ENCODE measurements at places on chromosomes 4 and X. TPM values are rescaled to one million over a fixed set of nuclear protein-coding genes. Genes with fewer than 3 reads are reported as not detected.

Gene FNIP2
- total RNA-seq = 17.3 TPM

- no peak overlapping the region for H3K4me3 ChIP-seq
- H3K27me3 ChIP-seq = no peaks in the 10 kb centered on the region
- DNase-seq = no peak
- H3K36me3 ChIP-seq = peaks cover 8% of the 10 kb centered on the region
- no peaks in the 10 kb centered on the region for H3K4me1 ChIP-seq
Measured at GRCh38 chr4:88441696-88442095, 15.2 kb upstream of the HERC5 start.

DNA sequence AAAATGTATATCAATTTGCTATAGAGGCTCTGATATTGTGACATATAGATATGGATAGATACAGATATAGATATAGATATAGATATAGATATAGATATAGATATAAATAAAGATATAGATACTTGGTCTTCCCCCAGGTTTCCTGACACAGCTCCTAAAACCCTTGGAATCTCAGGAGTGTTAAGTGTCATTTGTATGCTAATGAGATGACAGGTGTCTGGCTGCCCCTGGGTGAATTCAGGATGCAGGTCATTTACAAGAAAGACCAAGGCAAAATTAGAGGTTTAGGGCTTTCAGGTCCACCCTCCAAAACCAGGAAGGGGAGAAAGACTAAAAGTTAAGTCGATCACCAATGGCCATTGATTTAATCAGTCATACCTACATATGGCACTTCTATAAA is 1034.8 kb downstream of the PDHA2 start:
- H3K27ac ChIP-seq = no peak overlapping the region
- H3K4me3 ChIP-seq = no peak overlapping the region
- H3K27me3 ChIP-seq = no peaks in the 10 kb centered on the region

GRCh38 chr4:144655491-144655890 is 9.5 kb downstream of the HHIP start:
- no peaks in the 10 kb centered on the region for H3K36me3 ChIP-seq
- no peak overlapping the region for H3K4me3 ChIP-seq
- H3K27me3 ChIP-seq = no peaks in the 10 kb centered on the region

Gene DGAT2L6
- total RNA-seq = not detected

Gene KLHL4
- total RNA-seq = not detected

Gene PFKFB1
- total RNA-seq = 0.62 TPM

DNA sequence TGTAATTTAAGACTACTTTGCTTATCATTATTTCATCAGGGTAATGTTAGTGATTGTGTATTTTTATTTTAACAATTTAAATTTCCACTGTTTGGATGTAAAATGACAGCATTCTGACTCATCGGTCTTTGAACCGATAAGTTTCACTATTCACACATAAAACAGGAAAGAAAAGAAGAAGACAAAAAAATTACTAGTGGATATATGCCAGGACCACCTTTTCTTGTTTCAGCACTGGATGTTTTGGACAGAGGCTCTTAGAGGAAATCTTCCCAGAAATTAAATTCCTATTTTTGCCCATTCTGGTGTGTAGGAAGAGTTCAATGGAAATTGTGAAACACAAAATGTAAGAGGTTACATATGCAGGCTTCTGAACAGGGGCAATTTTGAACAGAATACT is 57.4 kb downstream of the VEGFC start:
- H3K27ac ChIP-seq = no peak overlapping the region
- no peak for DNase-seq
- H3K27me3 ChIP-seq = no peaks in the 10 kb centered on the region
- H3K4me1 ChIP-seq = no peaks in the 10 kb centered on the region
- H3K4me3 ChIP-seq = no peak overlapping the region

DNA sequence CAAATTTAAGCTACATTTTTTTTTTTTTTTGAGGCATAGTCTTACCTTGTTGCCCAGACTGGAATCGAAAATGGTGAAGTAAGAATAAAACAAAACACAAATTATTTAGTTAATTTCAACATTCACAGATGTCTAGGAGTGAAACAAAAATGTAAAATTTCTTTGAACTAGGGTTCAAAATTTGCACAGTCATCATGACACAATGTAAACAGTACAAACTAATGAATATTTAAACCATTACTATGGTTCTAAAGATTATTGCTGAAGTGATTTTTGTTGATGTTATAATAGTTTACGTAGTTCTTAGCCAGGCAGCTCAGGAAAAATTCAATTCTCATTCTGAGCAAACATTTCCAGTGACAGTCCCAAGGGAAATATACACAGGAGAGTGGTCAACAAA is 633.1 kb downstream of the GRXCR1 start:
- no peaks in the 10 kb centered on the region for H3K27me3 ChIP-seq
- no peak overlapping the region for H3K4me3 ChIP-seq
- no peaks in the 10 kb centered on the region for H3K36me3 ChIP-seq
- no peaks in the 10 kb centered on the region for H3K4me1 ChIP-seq

Gene GAGE13
- not detected for total RNA-seq

- no peak overlapping the region for H3K4me3 ChIP-seq
- DNase-seq = no peak
- H3K27ac ChIP-seq = no peak overlapping the region
- H3K36me3 ChIP-seq = no peaks in the 10 kb centered on the region
- H3K4me1 ChIP-seq = no peaks in the 10 kb centered on the region
Measured at GRCh38 chr4:183342541-183343533, 20.6 kb upstream of the CLDN24 start.

Gene SHROOM4
- total RNA-seq = not detected

GRCh38 chr4:15295421-15296162 is 132.2 kb upstream of the C1QTNF7 start:
- no peaks in the 10 kb centered on the region for H3K27me3 ChIP-seq
- no peak for DNase-seq
- no peaks in the 10 kb centered on the region for H3K4me1 ChIP-seq
- H3K36me3 ChIP-seq = no peaks in the 10 kb centered on the region

DNA sequence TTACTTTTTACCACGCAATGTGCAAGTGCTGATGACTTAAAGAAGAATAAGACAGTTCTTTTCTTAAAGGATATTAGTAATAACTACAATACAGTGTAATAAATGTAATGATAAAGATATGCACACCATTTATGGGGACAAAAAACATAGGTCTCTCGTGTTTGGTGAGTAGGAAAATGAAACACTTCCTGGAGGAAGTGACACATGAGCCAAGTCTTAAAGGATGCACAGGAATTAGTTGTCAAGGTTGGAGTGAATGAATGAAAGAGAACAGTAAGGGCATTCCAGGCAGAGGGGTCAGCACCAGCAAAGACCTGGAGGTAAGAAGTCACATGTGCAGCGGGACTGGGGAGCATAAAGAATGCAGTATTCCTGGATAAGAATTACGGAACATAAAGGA is 112.7 kb downstream of the SH3RF1 start:
- no peaks in the 10 kb centered on the region for H3K4me1 ChIP-seq
- H3K36me3 ChIP-seq = no peaks in the 10 kb centered on the region
- no peaks in the 10 kb centered on the region for H3K27me3 ChIP-seq
- H3K4me3 ChIP-seq = no peak overlapping the region
- DNase-seq = no peak

DNA sequence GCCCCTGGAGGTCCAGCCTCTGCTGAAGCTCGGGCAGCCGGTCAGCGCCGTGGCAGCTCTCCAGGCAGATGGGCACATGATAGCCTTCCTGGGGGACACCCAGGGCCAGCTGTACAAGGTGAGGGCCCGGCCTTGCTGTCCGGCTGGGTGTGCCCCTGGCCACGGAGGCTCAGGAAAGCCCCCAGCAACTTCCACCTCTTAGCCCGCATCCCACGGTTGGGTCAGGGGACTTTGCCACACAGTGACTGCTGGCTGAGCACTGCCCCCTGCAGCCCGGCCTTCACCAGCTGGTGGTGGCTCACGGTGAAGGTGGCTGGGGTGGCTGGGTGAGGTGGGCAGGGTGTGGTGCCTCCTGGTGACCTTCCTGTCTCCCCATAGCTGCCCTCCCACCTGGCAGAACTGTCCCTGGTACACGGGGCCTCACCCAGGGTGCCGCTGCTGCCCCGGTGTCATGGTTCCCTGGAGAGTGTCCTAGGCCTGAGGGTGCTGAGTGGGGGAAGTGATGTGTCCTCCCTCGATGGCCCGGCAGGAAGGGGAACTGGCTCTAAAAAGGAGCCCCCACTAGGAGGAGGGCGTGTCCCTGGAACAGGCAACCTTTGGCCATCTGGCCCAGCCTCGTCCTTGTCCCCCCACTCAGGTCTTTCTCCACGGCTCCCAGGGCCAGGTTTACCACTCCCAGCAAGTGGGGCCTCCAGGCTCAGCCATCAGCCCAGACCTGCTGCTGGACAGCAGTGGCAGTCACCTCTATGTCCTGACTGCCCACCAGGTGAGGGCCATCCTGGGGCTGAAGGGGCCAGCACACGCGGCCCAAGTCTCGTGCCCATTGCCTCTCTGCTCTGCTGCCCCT is 4.5 kb downstream of the PLXNB3 start:
- no peaks in the 10 kb centered on the region for H3K36me3 ChIP-seq
- no peak for DNase-seq
- H3K4me1 ChIP-seq = no peaks in the 10 kb centered on the region
- no peak overlapping the region for H3K4me3 ChIP-seq
- H3K27me3 ChIP-seq = no peaks in the 10 kb centered on the region

DNA sequence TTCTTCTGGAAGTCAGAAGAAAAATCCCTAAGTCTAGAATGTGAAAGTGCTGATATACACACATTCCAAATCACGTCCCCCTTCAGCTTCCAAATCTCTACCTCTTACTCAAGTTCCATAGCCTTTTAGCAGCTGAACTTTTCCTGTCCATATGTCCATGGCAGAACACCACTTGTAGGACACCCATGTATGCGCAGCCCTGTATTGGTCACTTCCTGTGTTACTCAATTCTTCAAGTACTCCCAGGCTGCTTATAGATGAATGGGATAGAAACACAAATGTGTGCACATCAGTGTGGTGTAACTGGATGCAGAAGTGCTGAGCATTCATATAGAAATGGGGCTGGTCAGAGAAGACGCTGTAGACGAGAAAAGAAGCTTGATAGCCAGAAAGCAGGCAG is 18.8 kb downstream of the SRPX2 start:
- no peaks in the 10 kb centered on the region for H3K36me3 ChIP-seq
- no peak overlapping the region for H3K4me3 ChIP-seq
- no peaks in the 10 kb centered on the region for H3K4me1 ChIP-seq
- H3K27me3 ChIP-seq = no peaks in the 10 kb centered on the region

Gene GAR1
- total RNA-seq = 10.3 TPM

DNA sequence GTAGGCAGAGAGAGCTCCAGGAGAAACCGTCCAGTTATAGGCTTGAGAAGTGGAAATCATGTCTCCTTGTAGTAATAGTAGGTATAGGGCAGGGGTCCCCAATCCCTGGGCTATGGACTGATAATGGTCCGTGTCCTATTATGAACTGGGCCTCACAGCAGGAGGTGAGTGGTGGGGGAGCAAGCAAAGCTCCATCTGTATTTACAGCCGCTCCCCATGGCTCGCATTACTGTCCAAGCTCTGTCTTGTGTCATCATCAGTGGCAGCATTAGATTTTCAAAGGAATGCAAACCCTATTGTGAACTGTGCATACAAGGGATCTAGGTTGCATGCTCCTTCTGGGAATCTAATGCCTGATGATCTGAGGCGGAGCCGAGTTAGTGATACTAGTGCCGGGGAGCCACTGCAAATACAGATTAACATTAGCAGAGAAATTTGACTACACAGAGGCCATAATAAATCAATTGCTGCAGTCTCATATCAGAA is 67.6 kb downstream of the MRPL1 start:
- no peak overlapping the region for H3K27ac ChIP-seq
- peaks cover 26% of the 10 kb centered on the region for H3K36me3 ChIP-seq
- no peak for DNase-seq
- no peak overlapping the region for H3K4me3 ChIP-seq
- no peaks in the 10 kb centered on the region for H3K27me3 ChIP-seq

DNA sequence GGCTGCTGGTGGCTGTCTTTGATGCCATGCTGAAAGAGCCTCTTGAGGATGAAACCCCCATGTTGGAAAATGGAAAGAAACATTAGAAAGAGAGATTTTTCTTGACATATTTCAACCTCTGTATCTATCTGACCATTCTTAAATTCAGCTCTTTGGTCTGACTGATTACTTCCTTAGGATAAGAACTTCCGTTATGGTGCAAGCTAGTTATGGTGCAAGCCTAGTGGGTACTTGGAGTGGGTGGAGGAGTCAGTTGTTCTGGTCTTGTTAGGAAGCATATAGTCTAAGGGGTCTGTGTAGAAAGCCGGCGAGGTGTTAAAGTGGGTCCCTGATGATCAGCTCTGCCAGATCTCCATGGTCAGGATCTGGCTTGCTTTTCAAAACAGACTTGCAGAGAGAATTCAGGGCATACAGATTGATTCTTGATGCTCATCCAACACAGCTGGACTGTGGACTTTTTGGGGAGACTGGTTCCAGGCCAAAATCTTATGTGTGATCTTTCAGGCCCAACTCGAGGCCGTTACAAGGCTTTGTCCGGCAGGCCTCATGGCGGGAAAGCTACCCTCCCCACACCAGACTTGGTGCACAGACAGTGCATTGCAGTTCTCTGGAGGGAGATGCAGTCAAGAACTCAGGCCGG is 82.8 kb upstream of the BOD1L1 start:
- no peak for DNase-seq
- H3K27ac ChIP-seq = no peak overlapping the region
- no peaks in the 10 kb centered on the region for H3K36me3 ChIP-seq

Gene PROM1
- total RNA-seq = 0.13 TPM

DNA sequence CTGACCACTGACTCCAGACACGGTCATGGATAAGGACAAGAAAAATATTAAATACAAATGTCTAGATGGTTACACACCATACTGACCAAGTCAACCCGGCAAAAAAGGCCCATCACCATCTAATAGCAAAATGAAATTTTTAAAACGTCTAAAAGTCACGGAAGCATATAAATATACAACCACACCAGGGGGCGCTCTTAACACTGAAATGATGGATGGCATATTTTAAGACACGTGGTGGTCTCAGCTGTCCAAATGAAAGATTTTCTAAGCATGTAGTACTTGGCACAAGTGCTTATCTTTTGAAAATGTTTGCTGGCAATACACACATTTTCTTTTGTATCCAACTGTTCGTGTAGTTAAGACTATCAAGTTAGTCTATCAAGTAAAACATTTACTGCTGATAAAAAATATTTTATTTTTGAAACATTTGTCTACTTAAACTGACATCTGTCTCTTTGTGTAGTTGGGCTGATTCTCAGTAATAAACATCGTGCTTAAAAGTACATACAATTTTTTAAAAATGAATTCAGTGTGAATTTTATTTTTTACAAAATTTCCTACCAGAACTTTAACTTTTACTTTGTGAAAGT is 64.6 kb downstream of the COX7B2 start:
- H3K4me1 ChIP-seq = no peaks in the 10 kb centered on the region
- no peak overlapping the region for H3K27ac ChIP-seq
- no peaks in the 10 kb centered on the region for H3K36me3 ChIP-seq
- DNase-seq = no peak
- H3K27me3 ChIP-seq = no peaks in the 10 kb centered on the region
